RKO (cell line): ENCODE measurements at places on chromosomes 12 and 14.
A peak's percentile ranks its signal among the peaks of the same experiment; 100 is the strongest.

DNA sequence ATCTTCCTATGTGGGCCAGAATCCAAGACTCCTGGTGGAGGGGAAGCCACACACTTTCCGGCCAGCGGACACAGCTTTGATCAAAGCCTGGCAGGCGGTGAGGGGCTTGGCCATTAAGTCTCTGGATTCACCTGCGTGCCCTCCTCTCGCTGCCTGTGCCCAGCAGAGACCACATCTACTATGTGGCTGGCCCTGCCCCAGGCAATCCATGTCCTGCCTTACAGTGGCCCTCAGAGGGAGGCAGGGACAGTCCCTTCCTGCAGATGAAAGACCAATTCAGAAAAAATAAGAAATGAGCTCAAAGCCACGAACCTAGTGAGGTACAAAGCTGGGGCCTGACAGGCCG, 82.7 kb upstream of the GPR68 start:
- no peak for DNase-seq

DNA sequence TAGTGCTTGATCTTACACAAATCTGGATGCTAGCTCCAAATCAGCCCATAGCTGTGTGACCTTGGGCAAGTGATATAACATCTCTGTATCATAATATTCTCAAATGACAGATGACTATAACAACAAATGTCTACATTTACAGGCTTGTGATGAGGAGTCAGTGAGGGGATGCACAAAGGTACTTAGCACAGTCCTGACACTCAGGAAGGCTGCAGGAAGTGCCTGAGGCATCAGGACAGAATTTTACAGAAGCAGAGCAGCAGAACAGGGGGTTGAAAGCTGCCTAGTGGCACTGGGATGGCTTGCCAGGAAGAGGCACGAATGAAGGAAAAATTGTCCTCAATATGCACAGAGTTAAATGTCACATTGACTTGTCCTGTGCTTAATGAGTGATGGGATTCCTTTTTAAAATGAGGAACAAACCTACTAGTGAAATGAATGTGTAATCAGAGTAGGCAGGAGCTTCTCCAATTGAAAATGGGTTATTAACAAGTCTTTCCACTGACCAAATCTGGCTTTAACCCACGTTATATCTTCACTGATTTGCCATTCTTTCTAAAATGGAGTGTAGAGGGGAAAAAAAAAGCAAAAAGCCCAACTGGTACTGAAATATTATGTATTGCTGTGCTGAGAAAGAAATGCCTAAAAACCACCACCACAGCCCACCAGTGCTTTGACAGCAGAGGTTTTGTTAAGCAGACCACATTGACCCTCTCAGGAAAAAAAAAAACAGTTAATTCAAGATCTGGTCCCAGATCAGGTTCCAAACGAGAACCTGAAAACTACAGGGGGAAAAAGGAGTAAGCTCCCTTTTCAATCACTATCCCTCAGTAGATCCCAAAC, 11.6 kb downstream of the BTG1 start:
- no peak for DNase-seq

DNA sequence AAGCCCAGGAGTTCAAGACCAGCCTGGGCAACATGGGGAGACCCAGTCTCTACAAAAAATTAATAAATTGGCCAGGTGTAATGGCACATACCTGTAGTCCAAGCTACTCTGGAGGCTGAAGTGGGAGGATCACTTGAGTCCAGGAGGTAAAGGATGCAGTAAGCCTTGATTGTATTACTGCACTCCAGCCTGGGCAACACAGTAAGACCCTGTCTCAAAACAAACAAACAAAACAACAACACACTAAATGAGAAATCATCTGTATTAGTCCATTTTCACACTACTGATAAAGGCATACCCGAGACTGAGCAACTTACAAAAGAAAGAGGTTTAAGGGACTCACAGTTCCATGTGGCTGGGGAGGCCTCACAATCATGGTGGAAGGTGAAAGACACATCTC, 4.7 kb upstream of the MLXIP start:
- no peak for DNase-seq

GRCh38 chr12:57627501-57628279, 5.3 kb downstream of the B4GALNT1 start:
- DNase-seq = peak; percentile 13

GRCh38 chr12:15774819-15775218, 14.4 kb downstream of the EPS8 start:
- no peak for DNase-seq

- peak; percentile 30 for DNase-seq
Observed at GRCh38 chr12:88111074-88111652, 30.7 kb downstream of the CEP290 start.

- DNase-seq = no peak
Observed at GRCh38 chr12:27194644-27195043, 49.4 kb upstream of the STK38L start.

DNA sequence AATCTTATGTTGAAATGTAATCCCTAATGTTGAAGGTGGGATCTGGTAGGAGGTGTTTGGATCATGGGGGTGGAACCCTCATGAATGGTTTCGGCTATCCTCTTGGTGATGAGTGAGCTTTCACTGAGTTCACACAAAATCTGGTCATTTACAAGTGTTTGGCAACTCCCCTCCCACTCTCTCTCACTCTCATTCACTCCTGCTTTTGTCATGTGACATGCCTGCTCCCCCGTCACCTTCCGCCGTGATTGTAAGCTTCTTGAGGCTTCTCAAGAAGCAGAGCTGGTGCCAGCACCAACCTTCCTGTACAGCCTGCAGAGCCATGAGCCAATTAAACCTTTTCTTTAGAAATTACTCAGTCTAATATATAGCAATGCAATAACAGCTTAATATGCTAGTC, 245.4 kb downstream of the BMP4 start:
- DNase-seq = no peak
